ENCODE measurements at places on chromosomes 7 and 10.

DNA sequence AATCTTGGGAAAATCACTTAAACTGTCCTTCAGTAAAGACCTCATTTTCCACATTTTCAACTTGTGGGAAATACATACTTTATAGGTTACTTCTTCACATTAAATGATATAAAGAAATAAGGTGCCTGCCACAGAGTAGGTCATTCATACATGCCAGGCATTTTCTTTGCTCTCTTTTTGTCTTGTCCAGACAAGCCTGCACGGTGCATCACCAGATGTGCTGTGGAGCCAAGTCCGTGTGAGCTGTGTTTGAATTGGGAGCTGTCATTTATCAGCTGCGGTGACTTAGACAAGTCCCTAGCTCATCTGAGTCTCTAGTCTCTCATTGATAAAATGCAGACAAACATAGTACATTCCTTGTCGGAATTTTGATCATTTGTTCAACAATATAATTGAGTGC, 432.9 kb downstream of the SORCS3 start:
- no peak for DNase-seq

- no peak for DNase-seq
These were observed 122.6 kb downstream of the PON1 start for GRCh38 chr7:95201727-95202126.

DNA sequence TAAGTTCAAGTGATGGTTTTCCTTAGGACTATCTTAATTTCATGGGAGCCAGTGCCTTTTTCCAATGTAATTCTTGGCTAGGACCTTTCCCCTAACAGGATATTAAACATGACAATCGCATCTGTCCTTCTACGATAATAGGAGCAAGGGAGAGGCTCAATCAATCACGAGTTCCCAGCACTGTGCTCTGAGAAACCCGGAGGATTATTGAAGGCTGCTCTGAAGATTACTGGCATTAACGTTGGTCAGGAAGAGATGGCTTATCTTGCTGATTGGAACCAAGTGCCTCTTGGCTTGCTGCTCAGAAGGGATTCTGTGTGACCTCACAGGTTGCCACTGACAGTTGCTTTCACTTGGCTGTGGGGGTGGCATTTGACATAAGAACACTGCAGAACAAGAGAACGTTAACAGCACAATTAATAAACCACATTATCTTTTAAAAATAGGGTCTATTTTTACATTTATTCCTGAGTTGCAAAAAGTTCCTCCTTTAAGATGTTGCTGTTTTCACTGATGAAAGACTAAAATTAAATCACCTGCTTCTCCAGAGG, 252.1 kb upstream of the TAC1 start:
- no peak for DNase-seq

DNA sequence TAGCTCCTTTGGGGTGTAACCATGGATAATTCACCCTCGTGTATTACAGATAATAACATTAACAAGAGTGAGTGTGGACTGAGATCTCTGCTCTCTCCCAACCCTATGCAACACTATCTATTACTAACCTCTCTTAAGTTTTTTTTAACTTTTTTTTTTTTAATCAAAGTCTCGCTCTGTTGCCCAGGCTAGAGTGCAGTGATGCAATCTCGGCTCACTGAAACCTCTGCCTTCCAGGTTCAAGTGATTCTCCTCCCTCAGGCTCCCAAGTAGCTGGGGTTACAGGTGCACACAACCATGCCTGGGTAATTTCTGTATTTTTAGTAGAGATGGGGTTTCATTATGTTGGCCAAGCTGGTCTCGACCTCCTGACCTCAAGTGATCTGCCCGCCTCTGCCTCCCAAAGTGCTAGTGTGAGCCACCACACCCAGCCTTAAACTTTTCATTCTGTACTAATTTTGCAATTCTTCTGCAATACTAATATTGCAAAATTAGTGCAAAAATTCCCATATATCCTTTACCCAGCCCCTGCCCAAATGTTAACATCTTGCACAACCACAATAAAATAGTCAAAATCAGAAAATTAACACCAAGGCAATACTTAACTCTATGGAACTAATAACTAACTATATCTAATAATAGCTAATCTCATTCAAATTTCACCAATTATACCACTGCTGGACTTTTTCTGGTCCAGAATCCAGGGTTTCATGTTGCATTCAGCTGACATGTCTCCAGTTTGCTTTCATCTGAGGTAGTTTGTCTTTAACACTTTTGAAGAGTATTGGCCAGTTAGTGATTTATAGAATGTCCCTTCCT, 66.5 kb upstream of the TCF7L2 start:
- DNase-seq: no peak

Measured in right forelimb (tissue), 1 donor.